Spleen (tissue), 13 donors: ENCODE measurements at places on chromosomes 7 and 10. TPM values are rescaled to one million over a fixed set of nuclear protein-coding genes. Genes with fewer than 3 reads are reported as not detected.

GRCh38 chr10:112340601-112341000 lies 33.3 kb upstream of the ACSL5 start:
- DNase-seq = no peak

- DNase-seq = peak; percentile 80
These were observed 745 bp downstream of the SLC16A9 start for GRCh38 chr10:59708816-59709394.

- no peak for DNase-seq
These were observed 34.6 kb downstream of the RHEB start for GRCh38 chr7:151484971-151485707.

DNA sequence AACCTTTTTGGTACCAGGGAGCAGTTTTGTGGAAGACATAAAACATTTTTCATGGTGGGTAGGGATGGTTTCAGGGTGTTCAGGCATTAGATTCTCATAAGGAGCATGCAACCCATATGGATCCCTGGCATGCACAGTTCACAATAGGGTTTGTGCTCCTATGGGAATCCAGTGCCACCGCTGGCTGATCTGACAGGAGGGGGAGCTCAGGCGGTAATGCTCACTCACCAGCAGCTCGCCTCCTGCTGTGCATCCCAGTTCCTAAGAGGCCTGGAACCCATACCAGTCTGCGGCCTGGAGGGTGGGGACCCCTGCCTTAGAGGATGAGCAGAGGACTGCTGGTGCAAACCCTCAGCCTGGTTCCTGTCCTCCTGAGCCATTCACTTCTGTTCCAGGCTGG lies 561.7 kb downstream of the SDK1 start:
- DNase-seq = no peak

JAKMIP3 gene
- 0.13 TPM for total RNA-seq

- DNase-seq = no peak
These were observed 1014.1 kb downstream of the REEP3 start for GRCh38 chr10:64535131-64535867.

PLEKHS1 gene
- total RNA-seq = not detected

DNA sequence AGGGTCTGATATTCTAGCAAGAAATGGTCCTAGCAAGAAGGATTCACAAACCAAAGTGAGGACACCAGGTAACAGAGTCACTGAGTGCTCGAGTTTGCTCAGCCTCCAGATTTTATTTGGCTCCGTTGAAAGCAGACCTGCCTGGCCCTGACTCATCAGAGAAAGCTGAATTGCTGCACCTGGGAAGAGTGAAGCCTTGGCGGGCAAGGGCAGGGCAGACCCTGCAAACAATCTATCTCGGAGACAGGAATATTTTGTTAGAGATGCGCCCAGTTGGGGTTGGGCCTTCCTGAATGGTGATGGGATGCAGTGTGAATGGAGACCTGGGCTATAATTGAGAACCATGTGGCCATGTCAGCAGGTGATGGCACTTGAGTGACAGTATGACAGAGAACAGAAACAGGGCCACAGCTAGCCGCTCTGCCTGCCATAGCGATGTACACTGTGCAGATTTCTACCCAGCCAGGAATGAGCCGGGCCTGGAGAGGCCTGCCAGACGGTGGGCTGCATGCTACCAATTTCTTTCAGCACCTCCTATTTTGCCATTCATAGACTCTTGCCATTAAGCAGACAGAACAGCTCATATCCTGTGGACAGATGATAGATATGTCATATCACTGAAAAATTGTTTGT lies 744.2 kb downstream of the LRMDA start:
- DNase-seq = no peak

GDF2 gene
- not detected for total RNA-seq

DNA sequence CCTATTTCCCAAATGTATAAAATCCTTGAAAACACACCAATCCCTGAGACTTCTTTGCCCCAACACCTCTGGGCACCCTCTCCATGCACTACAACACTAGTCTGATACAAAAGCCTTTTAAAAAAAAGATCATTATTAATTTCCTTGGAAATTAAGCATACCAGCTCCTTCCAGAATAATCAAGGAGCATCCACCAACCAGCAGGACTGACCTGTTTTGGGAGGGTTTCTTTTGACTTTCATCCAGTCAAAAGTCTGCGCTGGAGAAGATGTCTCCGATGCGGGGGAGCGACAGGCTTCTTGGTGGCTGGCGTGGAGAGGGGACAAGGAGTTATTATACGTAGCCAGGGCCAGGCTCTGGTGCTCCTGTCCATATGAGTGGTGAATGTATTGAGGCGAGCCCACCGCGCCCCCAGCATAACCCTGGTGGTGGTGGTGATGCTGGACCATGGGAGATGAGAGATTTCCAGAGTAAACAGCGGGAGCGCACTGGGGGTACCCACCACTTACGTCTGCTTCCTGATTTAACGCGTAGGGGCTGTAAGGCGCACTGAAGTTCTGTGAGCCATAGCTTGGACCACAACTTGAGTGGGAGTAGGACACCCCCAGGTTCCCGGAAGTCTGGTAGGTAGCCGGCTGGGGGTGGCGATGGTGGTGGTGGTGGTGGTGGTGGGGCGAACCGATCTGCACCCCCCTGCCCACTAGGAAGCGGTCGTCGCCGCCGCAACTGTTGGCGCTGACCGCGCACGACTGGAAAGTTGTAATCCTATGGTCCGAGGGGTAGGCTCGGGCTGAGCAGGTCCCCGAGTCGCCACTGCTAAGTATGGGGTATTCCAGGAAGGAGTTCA lies 527 bp downstream of the HOXA1 start:
- DNase-seq = no peak

- DNase-seq = no peak
These were observed 1068.9 kb downstream of the TYW1 start for GRCh38 chr7:68065581-68065980.

C10orf62 gene
- not detected for total RNA-seq

DNA sequence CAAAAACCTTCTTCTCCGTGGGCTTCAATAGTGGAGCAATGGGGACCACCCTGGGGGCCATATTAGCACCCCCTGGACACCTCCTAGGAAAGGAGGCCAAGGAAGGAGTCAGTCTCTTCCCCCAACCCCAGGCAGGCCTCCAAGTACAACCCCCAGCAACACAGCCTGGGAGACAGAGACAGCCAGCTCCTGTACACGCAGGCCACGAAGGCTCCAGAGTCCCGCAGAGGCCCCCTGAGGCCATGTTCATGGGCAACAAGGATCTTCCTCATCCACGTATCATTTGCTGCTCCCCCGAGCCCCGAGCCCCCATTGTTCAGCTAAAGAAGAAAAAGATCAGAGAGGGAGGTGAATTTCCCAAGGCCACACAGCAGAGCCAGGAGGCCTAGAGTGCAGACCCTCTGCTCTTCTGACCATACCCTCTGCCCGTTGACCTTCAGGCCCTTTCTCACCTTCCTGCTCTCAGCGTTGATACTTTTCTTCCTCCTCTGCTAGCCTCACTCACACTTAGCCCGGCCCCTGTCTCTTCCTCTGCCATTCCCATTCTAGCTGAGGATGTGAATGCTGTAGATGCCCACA lies 35.9 kb upstream of the MYL10 start:
- no peak for DNase-seq

- DNase-seq = no peak
These were observed 71.8 kb upstream of the PIK3CG start for GRCh38 chr7:106793015-106793975.

CPN1 gene
- not detected for total RNA-seq

ERVW-1 gene
- not detected for total RNA-seq

IQUB gene
- total RNA-seq = 0.43 TPM

DNA sequence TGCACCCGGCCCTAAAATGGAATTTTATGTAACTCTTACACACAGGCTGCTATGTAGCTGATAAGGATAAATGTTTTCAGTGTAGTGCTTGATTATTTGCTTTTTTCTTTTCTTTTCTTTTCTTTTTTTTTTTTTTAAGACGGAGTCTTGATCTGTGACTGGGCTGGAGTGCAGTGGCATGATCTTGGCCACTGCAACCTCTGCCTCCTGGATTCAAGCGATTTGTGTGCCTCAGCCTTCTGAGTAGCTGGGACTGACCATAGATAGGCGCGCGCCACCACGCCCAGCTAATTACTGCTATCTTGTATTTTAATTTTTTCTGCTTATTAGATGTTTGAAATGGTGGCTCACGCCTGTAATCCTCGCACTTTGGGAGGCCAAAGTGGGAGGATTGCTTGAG lies 3.4 kb downstream of the RABGEF1 start:
- no peak for DNase-seq

FAM221A gene
- total RNA-seq = 5.6 TPM

DNA sequence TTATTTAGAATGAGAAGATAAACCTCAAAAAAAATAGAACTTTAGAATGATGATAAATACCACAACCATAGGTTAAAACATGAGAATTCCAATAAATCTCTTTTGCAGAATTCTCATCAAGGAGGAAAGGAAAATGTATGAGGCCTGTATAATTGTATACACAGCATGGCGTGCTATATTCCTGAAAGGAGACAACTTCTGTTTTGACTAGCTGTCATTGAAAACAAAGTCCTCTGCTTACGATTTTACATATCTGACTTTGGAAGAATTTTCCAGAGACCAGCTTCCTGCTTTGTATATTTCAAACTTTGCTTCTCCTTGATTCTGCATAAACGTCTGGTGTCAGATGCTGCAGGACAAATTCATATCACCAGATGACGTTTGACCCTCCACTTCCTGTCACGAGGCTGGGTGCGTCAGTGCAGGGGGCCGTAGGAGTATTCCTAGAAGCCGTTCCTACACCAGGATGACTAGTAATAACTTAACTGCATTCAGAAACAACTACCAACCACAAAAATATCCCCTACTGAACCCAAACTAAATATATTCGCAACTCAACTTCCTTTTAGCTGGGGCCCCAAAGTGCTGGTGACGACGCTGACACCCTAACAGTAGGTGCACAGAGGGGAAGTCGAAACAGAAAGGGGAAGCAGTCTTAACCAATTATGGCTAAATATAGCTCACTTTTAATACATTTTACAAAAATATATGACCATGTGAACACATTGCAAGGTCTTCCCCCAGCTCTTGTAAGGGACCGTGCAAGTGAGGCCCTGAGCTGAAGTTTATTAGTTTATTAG lies 178.6 kb upstream of the INHBA start:
- DNase-seq = peak; percentile 93

GRCh38 chr7:147062897-147063296 lies 946.3 kb downstream of the CNTNAP2 start:
- no peak for DNase-seq

- no peak for DNase-seq
These were observed 143.3 kb downstream of the KCNMA1 start for GRCh38 chr10:77494327-77494726.

SIRT1 gene
- total RNA-seq = 31.6 TPM

- peak; percentile 83 for DNase-seq
These were observed 92.8 kb upstream of the INSIG1 start for GRCh38 chr7:155204744-155205367.

- DNase-seq = no peak
These were observed 1090.1 kb downstream of the KCNMA1 start for GRCh38 chr10:76547352-76547972.

ASIC3 gene
- 2.9 TPM for total RNA-seq

FXYD4 gene
- not detected for total RNA-seq

- DNase-seq = no peak
These were observed 77.5 kb upstream of the CTTNBP2 start for GRCh38 chr7:117950601-117951260.

GRCh38 chr7:101767544-101767943 lies 49.9 kb upstream of the CUX1 start:
- no peak for DNase-seq

DNA sequence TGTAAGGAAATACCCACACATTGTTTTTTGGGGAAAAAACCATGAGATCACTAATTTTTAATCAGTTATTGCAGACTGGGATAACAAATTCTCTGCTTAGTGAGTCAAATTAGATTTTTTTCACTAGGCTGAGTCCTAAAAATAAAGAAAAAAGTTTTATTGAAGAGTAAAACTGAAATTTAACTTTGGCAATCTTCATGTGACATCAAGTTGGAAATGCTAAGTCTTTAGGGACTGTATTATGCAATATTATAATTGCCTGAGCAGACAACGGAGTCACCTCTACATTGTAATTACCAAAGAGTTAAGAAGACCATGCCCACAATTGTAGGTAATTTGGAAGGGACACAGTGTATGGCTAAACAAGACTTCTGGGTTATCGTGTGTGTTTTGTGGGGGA lies 2.2 kb upstream of the CLEC5A start:
- DNase-seq = no peak

DNA sequence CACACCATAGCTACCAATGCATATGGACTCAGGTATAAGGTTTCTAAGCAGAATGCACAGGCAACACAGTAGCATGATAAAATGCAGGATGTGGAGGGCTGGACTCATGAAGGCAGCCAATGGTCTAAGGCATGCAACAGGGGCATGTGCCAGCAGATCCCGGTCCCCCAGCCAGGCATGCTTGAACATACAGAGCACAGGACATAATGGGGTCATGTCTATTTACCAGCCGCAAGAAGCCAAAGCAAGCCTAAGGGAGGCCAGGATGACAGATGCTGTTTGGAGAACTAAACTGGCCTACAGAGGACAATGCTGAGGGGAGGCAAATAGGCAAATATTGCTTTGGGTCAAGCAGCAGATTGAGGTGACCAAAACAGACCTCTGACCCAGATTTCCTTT lies 60.0 kb upstream of the PDLIM1 start:
- no peak for DNase-seq

DNA sequence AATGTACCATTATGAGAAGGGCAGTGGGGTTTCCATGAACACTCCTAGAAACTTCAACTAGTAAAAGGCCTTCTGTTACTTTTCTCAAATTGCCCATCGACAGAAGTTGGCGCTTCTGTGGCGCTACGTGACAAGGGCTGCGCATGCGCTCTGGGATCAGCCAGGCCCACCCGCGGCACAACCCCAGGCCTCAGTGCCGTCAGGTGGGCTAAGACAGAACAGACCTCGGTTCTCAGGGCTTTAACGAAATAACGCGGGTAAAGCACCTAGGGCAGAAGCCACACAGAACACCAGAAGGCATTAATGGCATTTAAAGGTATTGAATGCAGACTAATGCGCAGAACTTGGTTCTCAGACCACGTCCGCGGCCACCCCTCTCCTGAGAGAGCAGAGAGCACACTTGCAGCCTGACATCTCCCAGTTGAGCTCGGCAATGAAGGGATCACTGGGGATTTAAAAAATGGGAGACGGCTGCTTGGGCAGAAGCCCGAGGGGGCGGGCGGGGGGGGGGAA lies 67.6 kb upstream of the CTNNA3 start:
- DNase-seq = peak; percentile 93

DNA sequence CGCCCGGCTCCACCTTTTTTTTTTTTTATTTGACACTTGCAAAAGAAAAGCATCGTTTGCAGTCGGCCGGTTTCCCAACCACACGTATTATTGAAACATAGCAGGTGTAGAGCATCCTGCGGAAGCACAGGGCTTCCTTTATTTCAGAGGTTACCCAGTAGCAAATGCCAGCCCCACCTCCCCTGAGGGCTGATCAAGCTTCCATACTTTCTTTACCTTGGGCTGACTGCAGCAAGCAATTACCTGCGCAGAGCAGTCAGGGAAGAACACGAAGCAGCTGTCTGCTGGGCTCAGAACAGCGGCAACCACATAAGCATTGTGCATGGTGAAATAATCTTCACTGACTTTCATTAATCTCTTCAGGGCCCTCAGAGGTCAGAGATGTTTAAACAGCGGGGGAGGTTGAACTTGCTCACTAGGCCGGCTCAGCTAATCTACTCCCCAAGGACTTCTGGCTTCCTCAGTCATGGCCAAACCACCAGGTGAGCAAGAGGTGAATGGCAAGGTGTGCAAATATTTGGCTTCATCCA lies 784.7 kb upstream of the AUTS2 start:
- peak; percentile 18 for DNase-seq
